ENCODE measurements at places on chromosomes 5 and 9. TPM values are rescaled to one million over a fixed set of nuclear protein-coding genes. Genes with fewer than 3 reads are reported as not detected.

CYLC2 gene
- total RNA-seq, result not detected

IARS1 gene
- 71.7 TPM for total RNA-seq

PCDHGB3 gene
- total RNA-seq, result 7.4 TPM

LRRC19 gene
- total RNA-seq, result not detected

OR1Q1 gene
- not detected for total RNA-seq

ST8SIA4 gene
- 15.6 TPM for total RNA-seq

RNF224 gene
- total RNA-seq, result not detected

JAKMIP2 gene
- 1.9 TPM for total RNA-seq

TEX53 gene
- total RNA-seq, result not detected

GABRB2 gene
- total RNA-seq, result 1.1 TPM

GHR gene
- 10.9 TPM for total RNA-seq

TSSK1B gene
- total RNA-seq, result not detected

PRKAA1 gene
- total RNA-seq, result 104 TPM

KCNN2 gene
- total RNA-seq, result 0.57 TPM

CCDC180 gene
- 5.3 TPM for total RNA-seq

CCL19 gene
- total RNA-seq, result 67.5 TPM

CATSPER3 gene
- 0.29 TPM for total RNA-seq

MOCS2 gene
- 39.2 TPM for total RNA-seq

IRX1 gene
- not detected for total RNA-seq

WDR38 gene
- not detected for total RNA-seq

PCDHB10 gene
- 3.6 TPM for total RNA-seq

SOWAHA gene
- 0.18 TPM for total RNA-seq

PCDHGB7 gene
- total RNA-seq, result 12.7 TPM

CYSRT1 gene
- not detected for total RNA-seq

LCNL1 gene
- total RNA-seq, result 1.1 TPM

FST gene
- total RNA-seq, result 6.1 TPM

GOLGA2 gene
- 163 TPM for total RNA-seq

Data from aorta (tissue), 5 donors.